DMS79 (cell line): ENCODE measurements at places on chromosomes 16 and 17.

GRCh38 chr16:17230932-17231581 is 239.7 kb downstream of the XYLT1 start:
- DNase-seq: no peak

- DNase-seq: no peak
Observed at GRCh38 chr16:89266521-89267134, 49.1 kb downstream of the ZNF778 start.

DNA sequence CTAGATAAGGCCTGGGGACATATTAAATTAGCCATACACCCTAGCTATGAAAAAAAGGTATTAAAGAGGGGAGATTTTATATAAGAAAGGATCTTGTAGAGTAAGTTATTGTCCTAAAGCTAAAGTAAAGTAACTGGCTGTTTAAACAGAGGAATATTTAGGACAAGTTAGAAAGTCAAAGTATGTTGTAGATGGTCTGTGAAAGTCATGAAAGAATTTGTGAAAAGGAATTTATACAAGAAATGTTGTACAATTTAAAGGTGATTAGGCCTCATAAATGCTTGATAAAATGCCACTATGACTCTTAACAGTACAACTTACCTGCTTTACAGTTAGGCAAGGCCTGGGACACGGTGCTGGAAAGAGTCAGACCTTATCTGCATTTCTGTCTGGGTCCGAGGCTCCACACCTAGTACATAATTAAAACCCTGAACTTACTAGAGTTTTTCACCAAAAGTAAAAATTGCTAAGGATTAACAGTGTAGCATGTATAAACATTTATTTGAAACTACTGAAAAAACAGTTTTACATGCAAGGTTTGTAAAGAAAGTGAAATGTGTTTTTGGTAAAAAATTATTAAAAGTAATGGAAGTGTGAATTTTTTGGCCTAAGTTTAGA is 445.3 kb upstream of the TOM1L1 start:
- no peak for DNase-seq

DNA sequence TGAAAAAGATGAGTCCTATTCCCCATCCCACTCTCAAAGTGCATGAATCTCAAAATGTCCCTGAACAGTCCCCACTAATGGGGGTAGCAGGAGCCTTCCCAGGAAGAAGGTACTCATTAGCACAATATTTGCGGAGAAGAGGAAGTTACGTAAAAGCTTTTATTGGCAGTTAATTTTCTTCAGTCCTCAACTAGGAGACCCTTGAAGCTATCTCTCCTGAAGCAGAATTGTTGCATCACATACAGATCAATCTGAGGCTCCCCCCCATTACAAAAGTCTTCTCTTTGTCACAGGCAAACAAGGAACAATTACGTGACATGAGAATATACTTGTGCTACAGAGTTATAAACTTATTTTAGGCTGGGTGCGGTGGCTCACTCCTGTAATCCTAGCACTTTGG is 14.2 kb downstream of the SLFN12L start:
- no peak for DNase-seq

DNA sequence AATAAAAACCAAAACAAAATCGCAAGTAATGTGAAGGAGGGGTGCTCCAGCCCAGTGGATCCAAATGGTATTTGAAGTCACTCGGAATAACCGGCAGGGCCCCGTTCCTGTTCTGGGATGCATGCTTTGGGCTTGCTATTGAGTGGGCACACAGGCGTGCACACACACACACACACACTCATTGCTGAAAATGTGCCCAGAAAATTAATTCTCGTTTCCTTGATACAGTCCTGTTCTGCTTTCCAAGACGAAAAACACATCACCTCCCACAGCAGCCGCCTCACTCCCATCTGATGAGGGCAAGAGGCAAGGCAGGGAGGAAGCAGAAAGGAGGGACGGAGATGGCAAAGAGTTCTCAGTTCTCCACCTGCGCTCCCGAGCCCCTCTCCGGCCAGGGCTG is 62.2 kb upstream of the SDK2 start:
- no peak for DNase-seq

- DNase-seq: no peak
Observed at GRCh38 chr16:17470908-17471718, at the start of gene XYLT1. Gene XYLT1, minus strand, starts transcription at chr16:17470960. Its CDS starts 164 bp downstream, at chr16:17470796.

- DNase-seq: no peak
Observed at GRCh38 chr17:57679906-57680695, 65.0 kb downstream of the CCDC182 start.

- DNase-seq: no peak
Observed at GRCh38 chr17:36036235-36036634, 18.5 kb upstream of the CCL23 start.

GRCh38 chr17:64296246-64296645 is 33.2 kb upstream of the TEX2 start:
- DNase-seq: no peak

- no peak for DNase-seq
Observed at GRCh38 chr16:76729525-76729924, 452.3 kb downstream of the CNTNAP4 start.
